ENCODE measurements at places on chromosomes 4 and X.

- no peak for DNase-seq
Measured at GRCh38 chr4:53558065-53558801, 33.1 kb downstream of the LNX1 start.

- no peak for DNase-seq
Measured at GRCh38 chr4:125016892-125017299, 297.9 kb upstream of the FAT4 start.

DNA sequence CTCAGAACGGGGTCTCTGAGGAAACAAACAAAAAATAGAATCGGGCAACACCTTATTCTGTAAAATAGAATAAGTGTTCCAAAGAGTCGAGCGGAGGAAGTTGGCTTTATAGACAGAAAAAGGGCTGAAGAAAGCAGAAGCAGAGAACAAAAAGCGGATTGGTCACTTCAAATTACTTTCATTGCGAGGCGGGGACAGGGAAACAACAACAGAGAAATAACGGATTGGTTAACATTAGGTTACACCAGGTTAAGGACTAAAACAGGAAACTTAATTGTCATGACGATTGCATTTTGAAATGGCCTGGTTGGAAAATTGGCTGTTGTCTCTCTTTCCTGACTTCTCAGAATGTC lies 433 bp upstream of the COQ2 start:
- DNase-seq = no peak

GRCh38 chr4:90799895-90800294 lies 672.7 kb downstream of the CCSER1 start:
- no peak for DNase-seq
